ENCODE measurements at places on chromosomes 12 and 14.
A peak's percentile ranks its signal among the peaks of the same experiment; 100 is the strongest.

- DNase-seq: no peak
Measured at GRCh38 chr12:49533331-49533730, 5.5 kb upstream of the KCNH3 start.

GRCh38 chr14:68525516-68525915, 267.4 kb downstream of the ZFP36L1 start:
- DNase-seq: no peak

DNA sequence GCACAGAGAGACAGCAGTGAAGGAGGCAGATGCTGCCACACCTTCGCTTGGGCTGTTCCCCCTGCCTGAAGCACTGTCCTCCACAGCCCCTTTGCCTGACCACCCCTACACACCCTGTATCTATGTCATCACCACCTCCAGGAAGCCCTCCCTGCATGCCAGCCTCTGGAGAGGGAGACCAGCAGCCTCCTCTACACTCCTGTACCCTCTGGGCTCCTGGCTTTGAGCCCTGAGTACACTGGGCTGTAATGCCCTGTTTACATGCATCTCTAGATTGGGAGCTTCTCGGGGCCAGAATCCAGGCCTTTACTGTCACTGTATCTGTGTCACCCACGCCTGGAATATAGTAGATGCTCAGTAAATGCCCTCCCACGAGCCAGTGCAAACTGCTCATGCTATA, 5.9 kb upstream of the TMEM119 start:
- no peak for DNase-seq

GRCh38 chr12:71871116-71871515, 31.6 kb downstream of the TBC1D15 start:
- DNase-seq: no peak

- DNase-seq: no peak
Measured at GRCh38 chr12:124588751-124589267, 21.4 kb upstream of the NCOR2 start.

DNA sequence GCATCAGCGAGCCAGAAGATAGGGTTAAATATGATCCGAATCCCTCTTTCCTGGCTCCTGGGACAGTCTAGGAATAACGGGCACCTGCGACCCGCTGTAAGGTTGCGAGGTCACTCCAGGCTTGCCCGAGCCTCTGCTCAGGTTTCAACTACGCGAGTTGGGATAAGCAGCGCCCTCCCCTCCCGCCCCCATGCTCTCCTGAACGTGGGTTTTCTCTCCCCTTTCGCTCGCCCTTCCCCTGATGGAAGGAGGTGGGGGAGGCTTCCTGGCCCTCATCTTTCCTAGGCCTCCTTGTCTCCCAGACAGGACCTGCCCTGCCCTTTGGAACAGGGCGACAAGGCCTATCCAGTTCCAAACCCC, 753 bp upstream of the ATP5MC2 start:
- no peak for DNase-seq

- DNase-seq: no peak
Measured at GRCh38 chr14:24881116-24881893, 168.6 kb downstream of the STXBP6 start.

GRCh38 chr12:132393991-132394949, 64.9 kb upstream of the GALNT9 start:
- DNase-seq: no peak

DNA sequence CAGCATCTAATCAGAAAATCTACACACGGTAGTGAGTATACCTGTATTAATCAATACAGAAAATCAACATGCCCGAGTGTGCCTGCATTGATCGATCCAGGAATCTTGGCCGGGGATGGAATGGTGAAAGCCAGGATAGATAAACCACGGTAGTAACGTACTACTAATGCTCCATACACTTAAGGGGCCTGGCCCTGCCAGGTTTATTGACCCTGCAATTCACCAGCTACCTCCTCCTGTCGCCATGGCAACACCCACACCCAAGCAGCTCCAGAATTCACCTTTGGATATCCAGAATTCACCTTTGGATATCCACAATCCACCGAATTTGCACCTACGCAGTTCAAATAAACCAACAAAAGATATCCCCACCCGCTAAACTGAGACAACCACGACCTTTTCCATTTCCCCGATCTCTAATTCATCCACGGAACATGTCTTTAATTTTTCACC, 14.8 kb upstream of the CALM1 start:
- no peak for DNase-seq

DNA sequence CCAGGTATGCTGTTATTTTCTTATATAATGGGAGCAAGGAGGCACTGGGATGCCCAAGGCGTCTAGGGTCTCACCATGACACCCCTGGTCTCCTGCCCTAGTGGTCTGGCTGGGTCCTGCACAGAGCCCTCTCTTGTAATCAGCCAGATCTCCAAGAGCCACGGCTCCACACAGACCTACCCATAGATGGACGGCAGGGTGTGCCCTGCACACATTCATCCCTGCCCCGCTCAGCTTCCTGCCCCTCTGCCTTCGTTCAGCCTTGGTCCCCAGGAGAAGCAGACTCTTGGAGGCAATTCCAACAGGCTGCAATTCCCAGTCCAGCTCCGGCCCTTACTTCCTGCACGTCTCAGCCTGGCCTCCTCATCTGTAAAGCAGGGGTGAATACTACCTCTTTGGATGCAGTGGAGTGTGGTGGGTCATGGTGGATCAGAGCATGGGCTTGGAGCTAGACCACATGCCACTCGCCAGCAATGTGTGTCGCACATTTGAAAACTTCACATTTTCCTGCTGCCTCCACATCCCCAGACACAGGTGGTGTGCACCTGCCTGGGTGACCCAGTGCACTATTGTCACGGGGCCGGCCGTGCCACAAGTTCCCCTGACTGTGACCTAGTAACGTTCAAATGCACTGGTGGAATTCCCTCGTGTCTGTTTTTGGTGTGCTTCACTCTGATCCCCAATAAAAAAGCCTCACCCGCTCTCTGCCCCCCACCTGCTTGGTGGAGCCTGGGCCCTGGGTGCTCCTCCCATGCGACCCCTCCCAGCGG, 171.1 kb upstream of the PRMT8 start:
- no peak for DNase-seq

DNA sequence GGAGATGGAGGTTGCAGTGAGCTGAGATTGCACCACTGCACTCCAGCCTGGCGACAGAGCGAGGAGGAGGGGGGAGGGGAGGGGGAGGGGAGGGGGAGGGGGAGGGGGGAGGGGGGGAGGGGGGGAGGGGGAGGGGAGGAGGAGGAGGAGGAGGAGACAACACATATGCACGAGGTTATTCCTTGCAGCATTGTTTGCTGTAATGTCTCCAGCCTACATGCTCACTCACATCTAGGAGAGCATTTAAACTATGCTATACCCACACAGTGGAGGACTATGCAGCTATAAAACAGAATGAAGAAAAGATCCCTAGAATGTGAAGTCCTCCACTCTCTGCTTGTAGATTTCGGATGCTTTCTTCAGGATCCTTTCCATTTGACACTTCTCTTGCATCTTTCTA, 3.5 kb upstream of the HIGD1C start:
- no peak for DNase-seq

DNA sequence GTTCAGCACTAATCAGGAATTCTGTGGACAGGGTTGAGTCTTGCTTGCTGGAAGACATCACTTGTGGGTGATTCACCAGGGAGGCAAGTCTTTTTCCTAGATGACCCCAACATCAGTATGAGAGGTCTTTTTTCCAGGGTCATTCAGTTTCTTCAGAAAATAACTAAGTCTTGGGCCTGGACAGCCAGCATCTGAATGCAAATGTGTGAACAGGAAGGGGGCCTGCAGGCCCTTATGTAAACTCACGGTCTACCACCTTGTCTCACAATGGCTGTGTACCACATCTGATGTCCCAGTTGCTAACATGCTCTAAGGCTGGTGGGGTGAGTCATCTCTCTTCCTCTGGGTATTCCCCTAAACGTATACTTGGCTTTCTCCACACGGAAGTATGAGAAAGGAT, 79.2 kb downstream of the HECTD4 start:
- no peak for DNase-seq

- no peak for DNase-seq
Measured at GRCh38 chr12:124390442-124391097, 95.7 kb downstream of the RFLNA start.

DNA sequence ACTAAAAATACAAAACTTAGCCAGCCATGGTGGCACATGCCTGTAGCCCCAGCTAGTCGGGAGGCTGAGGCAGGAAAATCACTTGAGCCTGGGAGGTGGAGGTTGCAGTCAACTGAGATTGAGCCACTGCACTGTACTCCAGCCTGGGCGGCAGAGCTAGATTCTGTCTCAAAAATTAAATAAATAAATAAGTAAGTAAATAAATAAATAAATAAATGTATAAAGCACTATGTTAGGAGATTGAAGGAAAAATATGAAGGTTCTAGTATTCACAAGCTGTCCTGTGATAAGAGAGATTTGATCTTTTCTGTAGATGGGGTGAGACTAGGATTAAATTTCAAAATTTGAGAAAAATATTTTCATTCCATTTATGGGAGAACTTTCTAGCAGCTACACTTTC, 5.7 kb downstream of the DNAJC22 start:
- no peak for DNase-seq

- no peak for DNase-seq
Measured at GRCh38 chr14:54882521-54882920, 20.1 kb downstream of the GCH1 start.

- DNase-seq: no peak
Measured at GRCh38 chr14:103372552-103373304, 12.5 kb upstream of the MARK3 start.

- no peak for DNase-seq
Measured at GRCh38 chr12:117063162-117063911, 35.9 kb downstream of the TESC start.

GRCh38 chr14:101239065-101239464, 322.2 kb upstream of the DIO3 start:
- no peak for DNase-seq

DNA sequence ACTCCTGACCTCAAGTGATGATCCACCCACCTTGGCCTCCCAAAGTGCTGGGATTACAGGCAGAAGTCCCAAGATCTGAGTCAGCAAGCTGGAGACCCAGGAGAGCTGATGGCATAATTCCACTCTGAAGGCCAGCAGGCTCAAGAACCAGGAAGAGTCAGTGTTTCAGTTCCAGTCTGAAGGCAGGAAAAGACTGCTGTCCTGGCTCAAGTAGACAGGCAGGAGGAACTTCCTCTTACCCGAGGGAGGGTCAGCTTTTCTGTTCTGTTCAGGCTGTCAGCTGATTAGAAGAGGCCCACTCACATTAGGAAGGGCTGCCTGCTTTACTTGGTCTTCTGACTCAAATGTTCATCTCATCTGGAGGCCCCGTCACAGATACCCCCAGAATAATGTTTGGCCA, 206.0 kb upstream of the MYL2 start:
- DNase-seq: no peak

GRCh38 chr12:113384778-113385177, 18.9 kb downstream of the SDS start:
- no peak for DNase-seq

GRCh38 chr12:67786086-67786485, 137.5 kb downstream of the DYRK2 start:
- no peak for DNase-seq

DNA sequence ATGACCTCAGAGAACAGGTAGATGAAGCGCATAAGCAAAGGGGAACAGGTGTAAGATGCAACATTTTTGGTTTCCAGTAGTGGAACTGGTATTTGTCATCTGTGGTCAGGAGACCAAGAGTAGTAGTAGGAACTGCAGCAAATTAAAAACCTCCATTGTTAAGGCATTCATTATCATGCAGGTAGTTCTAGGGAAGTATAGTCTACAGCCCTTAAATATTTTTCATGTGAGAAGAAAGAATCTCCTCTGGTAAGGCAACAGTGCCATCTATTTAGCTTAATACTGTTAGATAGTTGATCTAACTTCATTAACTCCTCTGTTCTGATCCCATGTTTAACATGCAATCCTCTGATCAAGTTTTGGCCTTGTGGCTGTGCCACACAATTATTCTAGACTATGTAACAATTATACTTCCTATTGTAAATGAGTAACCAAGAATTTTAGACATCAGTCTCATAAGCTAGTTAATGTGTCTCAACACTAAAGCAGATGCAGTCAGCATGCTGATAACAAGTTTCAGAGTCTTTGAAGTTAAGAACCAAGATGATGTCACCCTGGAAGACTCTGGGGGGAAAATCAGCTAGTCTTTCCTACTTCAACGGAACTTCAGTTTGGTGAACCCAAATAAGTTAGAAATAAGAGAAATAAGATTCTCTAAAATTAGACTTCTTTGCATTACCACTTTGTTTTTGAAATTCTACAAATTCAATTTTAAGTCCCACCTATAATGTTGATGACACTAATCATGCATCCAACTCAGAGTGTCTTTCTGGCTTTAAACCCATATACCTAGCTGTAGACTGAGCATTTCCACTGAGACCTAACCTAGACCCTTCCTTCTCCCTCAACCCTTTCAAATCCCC, 70.9 kb downstream of the STXBP6 start:
- DNase-seq: no peak

DNA sequence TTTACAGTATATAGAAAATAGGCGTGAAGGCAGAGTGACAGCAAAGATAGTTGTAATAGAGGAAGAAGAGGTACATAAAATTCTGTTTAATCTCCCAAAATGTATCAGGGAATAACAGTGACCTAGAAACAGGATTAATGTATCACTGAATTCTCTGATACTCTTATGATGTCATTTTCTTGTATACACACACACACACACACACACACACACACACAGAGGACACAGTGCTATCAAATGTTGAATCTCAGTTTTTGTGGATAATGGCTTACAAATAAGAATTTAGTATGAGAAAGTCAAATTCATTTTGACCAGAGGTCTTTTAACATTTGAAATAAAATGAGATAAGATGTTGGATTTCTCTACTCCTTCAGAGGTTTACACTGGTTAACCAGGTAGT, 4.3 kb upstream of the LRIG3 start:
- no peak for DNase-seq

GRCh38 chr14:75522224-75522982, at the start of gene BATF:
BATF (plus strand) TSS chr14:75522469; CDS start chr14:75522683, 214 bp downstream.
- DNase-seq: peak; percentile 49

DNA sequence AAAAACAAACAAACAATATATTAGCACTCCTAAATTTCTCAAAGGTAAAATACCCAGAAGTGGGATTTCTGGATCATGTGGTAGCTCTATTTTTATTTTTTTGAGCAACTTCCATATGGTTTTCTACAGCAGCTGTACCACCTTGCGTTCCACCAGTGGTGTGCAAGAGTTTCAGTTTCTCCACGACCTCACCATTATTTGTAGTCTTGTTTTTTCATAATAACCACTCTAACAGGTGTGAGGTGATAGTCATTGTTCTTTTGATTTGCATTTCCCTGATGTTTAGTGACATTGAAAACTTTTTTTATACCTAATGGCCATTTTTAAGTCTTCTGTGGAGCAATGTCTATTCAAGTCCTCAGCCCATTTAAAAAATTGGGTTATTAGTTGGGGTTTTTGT, 127.3 kb upstream of the SLC38A2 start:
- no peak for DNase-seq

DNA sequence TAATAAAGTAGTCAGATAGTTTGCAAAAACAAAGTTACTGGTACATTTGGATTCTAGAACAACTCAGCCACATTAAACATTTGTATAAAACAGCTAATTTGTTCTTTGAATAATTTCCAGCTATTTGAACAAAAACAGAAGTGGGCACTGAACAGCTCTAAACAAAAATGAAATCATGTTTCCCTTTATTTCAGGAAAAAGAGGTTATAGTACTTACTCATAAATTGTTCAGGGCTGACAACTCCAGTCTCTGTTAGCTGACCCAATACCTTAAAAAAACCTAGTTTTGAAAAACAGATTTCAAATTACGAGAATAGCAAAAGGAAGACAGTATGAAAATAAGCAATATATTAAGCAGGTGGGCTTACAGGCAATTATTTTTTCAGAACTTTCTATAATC, 8.2 kb downstream of the GNPNAT1 start:
- DNase-seq: no peak
